A549 (cell line): ENCODE measurements at places on chromosomes 12 and 14. TPM values are rescaled to one million over a fixed set of nuclear protein-coding genes. Genes with fewer than 3 reads are reported as not detected.

GRCh38 chr12:42935756-42936155 is 346.2 kb upstream of the PRICKLE1 start:
- peak; percentile 18 for DNase-seq

- DNase-seq: no peak
Observed at GRCh38 chr14:88321692-88322503, 1.2 kb downstream of the KCNK10 start.

- DNase-seq: no peak
Observed at GRCh38 chr14:71780075-71780474, 152.2 kb upstream of the RGS6 start.

DNA sequence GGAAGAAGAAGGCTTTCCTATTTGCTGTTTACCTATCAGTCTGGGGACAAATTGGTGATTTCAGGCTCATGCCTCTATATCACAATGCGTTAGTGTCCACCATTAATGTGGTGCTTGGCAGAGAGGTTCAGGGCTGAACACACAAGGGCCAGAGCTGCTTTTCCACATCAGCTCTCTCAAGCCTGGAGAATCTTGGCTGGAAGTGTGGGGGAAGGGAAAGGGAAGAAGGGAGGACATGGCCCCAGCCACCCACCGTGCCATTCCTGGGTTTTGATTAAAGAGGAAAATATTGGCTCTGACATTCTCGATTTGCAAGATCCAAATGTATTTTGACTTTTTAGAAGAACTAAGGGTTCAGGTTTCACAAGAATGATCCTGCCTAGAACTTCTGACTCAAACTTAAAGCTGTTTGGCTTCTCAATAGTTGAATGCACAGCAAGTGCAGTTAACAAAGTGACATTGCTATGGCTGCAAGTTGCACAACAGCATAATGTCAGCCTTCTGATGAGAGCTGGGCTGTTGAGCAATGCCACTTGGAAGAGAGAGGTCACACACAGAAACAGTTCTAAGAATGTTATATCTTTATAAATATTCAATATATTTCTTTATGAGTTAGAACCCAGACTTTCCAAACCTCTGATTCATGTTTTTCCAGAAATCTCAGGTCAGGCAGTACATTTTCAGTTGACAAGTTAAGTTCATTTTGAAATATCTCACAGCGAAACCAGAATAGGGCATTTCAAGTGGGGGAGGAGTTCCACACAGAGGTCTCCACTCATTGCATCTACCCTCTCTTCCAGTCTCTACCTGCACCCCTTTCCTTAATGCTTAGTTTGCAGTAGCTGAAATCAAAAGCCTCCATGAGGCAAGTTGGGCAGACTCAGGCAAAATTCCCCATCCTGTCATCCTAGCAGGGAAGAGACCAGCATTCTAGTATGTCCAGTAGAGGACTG is 25.3 kb downstream of the IGF1 start:
- DNase-seq: no peak

DNA sequence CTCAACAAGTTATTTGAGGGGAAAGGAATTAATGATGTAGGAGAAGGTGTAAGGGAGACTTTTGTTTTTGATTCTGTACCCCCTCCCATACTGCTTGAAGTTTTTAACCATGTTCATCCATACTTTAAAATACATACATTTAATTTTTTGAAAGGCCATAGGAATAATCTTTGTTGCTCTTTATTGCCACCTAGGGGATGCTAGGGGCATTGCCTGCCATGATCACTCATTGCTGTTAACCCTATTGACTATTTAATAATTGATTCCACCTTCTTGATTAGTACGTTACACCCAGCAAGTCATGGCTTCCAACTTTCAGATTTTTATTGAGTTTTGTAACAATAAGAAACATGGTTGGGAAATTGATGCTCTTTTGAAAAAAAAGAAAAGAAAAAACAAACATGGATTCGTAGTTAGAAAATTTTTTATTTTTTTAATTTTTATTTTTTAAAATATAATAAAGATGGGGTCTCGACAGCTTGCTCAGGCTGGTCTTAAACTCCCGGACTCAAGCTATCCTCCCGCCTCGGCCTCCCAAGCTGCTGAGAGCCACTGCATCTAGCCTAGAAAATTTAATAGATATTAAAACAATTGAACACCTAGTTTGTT is 8.5 kb upstream of the PRKAB1 start:
- DNase-seq: peak; percentile 26

GRCh38 chr14:67140556-67140955 is 48.7 kb upstream of the GARIN2 start:
- DNase-seq: no peak

GRCh38 chr14:103073876-103074728 is 9.9 kb upstream of the LBHD2 start:
- no peak for DNase-seq

- no peak for DNase-seq
Observed at GRCh38 chr12:130764073-130764472, 48.0 kb upstream of the RIMBP2 start.

GPR68 gene
- polyA plus RNA-seq: 0.07 to 0.09 TPM (median 0.09 TPM) in 3 replicates

GLIPR1L1 gene
- polyA plus RNA-seq: not detected in 3 replicates

- no peak for DNase-seq
Observed at GRCh38 chr14:75018694-75019093, 16.0 kb downstream of the EIF2B2 start.

GRCh38 chr12:41269056-41269455 is 80.9 kb downstream of the PDZRN4 start:
- DNase-seq: no peak

VWF gene
- not detected in 3 replicates for polyA plus RNA-seq

DNA sequence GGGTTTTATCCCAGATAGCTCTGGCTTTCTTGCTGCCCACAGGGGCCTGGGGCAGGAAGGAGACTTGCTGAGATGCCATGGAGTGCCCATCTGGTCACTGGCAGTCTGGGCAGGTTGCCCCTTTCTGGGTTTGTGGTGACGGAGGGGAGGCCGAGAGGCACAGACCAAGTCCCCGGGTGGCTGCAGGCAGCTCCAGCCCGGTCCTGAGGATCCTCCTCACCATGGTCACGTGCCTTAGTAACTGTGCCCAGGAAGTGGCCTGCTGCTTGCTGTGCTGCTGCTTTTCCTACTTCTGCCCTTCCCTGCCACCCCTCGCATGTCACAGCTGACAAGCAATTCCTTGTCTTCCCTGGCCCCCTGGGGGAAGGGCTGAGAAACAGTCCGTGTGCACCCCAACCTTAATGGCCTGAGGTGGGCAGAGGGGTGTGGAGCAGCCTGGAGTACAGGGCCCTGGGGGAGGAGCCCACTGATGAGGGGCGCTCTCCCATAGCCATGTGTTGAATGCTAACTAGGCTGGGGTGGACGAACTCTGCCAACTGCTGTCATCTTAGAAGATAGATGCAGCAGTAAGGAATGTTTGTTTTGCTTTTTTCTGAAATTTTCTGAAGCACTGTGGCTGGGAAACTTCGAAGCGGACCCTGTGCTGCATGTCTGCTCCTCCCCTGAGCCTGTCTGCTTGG is 54.9 kb upstream of the SRSF5 start:
- DNase-seq: no peak

DNA sequence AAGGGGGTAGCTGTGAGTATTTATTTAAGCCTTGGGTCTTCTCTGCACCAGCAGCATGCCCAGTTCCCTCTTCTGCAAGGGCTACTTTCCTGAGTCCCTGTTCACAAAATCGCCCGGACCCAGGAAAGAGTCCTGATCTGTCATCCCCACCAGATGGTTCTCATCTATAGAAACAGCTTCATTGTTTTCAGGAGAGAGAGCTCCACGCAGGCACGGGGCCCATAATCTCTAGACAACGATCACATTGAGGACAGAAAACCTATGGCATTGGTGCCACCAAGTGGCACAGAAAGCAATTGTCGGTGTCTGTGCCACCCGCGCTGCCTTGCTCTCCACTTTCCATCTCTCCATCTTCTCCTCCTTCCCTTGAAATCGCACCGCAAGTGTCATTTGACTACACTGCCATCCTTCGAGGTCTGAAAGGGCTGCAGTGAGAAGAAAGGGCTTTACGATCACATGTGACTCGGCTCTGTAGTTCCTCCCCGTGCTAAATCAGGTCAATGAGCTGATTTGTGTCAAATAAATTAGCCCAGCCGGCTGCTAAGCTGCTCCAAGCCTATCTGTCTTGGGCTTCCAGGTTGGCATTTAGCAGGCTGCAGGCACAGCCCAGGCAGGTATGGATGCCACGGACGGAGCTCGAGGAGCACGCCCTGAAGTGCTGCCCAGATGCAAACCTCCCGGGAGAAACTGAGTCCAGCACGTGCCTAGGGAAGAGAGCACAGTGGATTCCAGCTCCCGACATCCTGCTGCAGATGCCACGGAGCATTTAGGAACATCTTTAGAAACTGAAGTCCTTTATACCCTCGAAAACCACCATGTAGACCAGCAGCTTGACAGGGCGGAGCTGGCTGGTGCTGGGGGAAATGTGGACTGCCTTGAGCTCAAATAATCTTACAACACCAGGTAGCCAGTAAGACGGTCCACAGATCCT is 28.8 kb downstream of the SPRING1 start:
- DNase-seq: peak; percentile 74

- DNase-seq: no peak
Observed at GRCh38 chr14:82313889-82314288, 780.2 kb upstream of the SEL1L start.

SYNDIG1L gene
- polyA plus RNA-seq: not detected in 3 replicates

DNA sequence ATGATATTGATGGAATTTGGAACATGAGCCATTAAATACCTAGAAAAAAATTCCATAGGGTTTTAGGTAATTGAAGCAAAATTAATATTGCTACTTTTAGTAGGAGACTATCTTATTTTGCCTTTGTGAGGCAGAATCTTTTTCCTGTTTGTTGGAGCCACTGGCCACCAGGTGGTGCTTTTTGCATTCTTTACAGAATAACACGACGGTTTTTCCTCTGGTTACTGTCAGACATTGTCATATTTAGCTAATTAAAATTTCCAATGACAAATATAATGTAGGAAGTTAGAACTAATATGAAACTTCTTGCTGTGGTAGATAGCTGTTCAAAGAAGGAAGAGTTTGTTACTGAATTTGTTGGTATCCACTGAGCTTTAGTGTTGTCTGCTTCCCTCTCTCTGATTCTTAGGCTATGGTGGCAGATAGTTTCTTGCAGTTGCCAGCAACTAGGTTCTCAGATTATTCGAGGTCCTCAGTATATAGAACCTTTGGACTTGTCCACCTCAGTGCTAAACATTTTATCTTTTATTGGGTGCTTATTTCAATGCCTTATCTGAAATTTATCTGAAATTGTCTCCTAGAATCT is 25.7 kb downstream of the RAB21 start:
- DNase-seq: peak; percentile 28

OVCH1 gene
- polyA plus RNA-seq: not detected in 3 replicates

KERA gene
- not detected in 3 replicates for polyA plus RNA-seq

DNA sequence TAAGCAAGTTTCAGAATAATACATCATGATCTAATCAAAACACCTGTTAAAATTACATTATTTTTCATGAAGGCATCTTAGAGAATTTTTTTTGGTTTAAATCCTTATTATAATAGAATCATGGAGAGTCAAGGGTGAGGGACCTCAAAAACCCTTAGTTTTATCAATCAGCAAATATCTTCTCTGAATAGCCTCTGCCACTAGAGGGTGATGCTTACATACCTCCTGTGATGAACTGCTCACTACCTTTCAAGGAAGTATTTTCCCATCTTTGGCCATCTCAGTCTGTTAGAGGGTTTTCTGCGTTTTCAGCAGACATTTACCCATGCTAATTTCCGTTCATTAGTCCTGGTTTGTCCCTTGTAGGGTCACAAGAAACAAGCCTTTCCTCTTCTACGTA is 200.2 kb downstream of the TRHDE start:
- DNase-seq: no peak

- DNase-seq: no peak
Observed at GRCh38 chr12:65881348-65881961, 57.2 kb downstream of the HMGA2 start.

DNA sequence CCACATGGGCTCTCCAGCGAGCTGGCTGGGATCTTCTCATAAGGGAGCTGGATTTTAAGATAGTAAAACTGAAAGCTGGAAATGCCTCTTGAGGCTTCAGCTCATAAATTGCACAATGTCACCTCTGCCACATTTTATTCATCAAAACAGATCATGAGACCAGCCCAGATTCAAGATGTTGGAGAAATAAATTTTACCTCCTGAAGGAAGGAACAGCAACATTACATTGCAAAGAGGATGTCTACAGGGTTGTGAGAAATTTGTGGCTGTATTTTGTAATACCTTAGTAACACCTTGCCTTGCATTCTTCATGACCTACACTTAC is 43.1 kb upstream of the KRR1 start:
- no peak for DNase-seq

DNA sequence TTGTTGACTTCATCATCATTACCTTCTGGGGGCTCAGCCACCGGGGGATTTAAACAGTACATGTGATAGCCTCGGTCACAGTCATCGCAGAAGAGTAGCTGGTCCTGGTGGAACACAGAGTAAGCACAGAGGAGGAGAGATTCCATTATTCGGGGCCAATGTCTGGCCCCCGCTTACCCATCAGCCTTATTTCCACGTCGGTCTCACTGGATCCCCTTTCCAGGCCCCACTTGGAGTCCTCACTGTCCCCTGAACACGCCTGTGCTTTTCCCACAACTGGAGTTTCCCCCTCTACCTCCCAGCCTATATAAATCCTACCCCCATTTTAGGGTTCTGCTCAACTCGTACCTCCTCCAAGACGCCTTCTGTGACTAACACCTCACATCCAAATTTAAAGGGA is 274.0 kb downstream of the DPF3 start:
- DNase-seq: no peak

GRCh38 chr12:92951006-92951405 is 21.9 kb upstream of the EEA1 start:
- DNase-seq: no peak

- DNase-seq: peak; percentile 50
Observed at GRCh38 chr14:68047906-68048305, 228.3 kb downstream of the RAD51B start.

DNA sequence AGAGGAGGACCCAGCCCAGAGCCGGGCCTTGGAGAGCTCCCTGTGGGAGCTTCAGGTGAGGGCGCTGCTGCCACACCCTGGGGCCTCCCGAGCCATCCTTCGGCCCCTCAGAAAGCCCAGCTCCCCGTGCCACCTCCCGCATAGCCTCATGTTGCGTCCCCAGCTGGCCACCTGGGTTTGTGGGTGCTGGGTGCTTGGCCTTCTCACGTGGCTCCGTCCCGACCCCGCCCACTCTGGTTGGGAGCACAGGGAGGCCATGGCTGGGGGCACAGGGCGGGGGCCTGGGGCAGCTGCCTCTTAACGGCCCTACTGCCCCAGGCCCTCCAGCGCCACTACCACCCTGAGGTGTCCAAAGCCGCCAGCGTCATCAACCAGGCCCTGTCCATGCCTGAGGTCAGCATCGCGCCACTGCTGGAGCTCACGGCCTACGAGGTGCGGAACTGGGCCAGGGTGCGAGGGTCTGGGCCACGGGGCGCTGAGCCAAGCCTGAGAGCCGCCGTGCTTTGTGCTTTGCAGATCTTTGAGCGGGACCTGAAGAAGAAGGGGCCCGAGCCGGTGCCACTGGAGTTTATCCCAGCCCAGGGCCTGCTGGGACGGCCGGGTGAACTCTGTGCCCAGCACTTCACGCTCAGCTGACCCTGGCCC is 7.6 kb downstream of the NOC4L start:
- DNase-seq: no peak

DNA sequence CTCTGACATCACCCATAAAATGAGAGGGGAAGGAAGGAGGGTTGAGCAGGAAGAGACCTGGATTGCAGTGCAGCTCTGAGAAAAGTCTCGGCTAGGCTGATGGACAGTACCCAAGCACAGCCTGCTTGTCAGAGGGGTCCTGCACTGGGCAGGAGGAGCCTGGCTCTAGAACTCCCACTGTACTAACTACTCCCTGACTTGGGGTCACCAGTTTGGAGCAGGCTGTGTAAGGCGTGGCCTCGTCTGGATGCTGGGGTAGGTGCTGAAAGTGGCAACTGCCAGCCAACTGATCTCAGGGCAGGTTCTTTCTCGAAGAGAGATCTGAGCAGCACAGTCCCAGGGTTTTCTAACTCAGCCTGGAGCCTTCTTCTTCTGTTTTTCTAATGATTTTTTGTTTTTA is 176.3 kb downstream of the ATP23 start:
- no peak for DNase-seq
